ENCODE measurements at places on chromosomes 11 and 22.

DNA sequence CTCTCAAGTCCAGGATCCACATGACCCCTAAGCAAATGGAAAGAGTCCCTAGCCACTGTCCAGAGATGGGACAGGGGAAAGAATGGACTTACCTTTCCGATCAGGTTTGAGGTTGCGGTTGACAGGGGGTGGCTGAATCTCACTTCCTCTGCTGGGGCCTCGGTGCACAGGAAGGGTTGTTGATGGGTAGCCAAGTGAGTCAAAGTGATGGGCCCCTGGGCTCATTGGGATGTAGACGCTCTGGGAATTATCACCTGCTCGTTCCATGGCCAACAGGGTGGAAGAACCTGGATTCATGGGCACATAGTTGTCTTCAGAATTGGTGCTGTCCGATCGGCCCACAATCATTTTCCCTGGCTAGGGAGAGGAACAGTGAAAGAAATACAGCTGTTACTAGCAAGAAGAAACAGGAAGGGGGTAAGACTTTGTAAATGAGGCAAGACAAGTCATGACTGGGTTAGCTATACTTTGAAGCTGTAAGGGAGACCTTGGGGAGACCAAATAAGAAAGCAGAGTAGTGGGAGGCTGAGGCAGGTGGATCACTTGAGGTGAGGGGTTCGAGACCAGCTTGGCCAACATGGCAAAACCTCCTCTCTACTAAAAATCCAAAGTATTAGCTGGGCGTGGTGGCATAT, 34.7 kb downstream of the USP35 start:
- DNase-seq, result no peak

- no peak for DNase-seq
Measured at GRCh38 chr22:50293441-50294318, 13.8 kb downstream of the PLXNB2 start.

DNA sequence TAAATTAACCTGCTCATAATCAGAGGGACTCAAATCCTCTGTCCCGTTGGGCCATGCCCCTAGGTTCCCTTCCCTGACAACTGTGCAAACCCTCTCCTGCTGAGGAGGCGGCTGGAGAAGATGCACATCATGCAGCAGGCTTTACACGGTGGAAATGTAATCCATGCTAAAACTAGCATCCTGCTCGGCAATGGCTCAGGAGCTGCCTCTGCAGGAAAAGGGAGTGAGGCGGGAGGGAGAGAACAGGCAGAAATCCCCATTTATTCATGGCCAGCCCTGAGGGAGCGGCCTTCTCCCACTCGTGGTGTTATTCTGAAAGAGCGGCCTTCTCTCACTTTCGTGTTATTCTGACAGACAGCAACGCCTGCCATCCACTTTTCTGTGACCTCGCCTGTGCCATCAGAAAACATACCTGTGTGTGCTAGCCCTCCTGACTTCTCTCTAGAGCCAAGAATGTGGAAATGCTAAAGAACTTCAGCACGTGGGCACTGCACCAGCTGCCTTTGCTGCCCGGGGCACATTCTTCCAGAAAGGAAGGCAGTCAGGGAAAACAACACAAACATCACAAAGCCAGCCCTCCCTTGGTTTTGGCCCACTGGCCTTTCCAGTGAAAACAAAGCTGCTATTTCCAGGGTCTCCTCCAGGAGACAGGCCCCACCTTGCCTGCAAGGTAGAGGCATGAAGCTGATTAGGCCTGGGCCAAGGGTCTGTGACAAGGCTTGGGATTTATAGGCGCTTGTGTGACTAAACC, 62.9 kb upstream of the BID start:
- no peak for DNase-seq

DNA sequence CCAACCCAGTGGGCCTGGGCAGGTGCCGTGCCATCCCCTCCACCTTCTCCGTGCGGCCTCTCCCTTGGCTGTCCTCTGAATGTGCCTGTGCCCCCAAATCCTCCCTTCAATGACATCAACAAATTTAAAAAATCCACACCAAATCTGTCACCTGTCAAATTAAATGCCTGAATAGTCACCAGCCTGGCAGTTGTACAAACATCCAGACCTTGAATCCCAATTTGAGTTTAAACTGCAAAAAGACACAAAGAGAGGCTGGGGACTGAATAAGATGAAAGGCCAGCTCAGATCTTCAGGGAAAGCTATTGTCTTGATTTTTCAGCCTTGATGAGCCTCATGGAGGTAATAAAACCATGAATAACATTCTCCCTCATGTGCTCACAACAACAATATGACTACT, 194.7 kb downstream of the KIRREL3 start:
- no peak for DNase-seq

DNA sequence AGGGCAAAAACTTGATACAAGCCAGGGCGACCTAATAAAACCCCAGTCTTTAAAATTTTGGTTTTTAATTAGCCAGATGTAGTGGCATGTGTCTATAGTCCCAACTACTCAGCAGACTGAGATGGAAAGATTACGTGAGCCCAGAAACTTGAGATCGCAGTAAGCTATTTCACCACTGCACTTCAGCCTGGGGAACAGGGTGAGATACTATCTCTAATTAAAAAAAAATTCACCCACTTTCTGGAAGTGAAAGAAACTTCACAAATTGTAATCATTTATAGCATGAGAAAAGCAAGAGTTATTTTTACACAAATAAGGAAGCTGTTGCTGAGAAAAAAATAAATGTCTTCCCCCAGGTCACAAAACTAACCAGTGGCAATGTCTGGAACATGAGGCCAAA, 882 bp upstream of the GLYATL2 start:
- no peak for DNase-seq

DNA sequence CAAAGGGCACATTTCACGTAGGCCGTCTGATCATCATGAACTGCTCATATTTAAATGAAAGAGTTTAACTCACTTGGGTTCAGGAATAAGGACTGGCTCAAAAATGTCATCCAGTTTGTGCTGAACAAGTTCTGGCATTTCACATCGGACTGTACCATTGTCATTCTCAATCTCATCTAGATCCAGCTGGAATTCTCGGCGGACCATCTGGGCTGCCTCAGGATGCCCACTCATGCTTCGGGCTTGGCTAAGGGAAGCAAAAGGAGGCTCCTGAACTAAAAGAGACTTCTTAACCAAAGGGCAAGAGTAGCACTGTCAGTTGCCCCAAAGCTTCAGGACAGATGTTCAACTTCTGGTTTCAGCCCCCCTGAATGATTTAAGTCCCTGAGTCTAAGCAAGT, 40.2 kb downstream of the F2 start:
- DNase-seq, result no peak

DNA sequence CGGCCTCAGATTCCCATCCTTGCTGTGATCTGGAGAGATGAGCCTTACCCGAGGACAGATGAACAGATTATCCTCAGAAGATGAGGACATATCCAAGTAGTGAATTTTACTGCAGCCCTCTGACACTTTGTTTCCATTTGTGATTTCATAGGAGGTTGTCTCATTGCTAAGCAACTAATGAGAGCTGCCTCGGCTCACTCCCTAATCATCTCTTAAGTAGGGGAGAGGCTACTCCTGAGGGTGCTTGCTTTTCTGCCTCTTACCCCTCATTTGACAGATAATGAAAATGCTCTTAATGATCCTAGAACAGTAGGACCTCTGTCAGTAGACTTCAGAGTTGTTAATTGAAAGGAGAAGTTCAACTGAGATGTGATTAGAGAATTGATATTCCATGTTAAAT, 150.9 kb downstream of the TBC1D22A start:
- DNase-seq, result no peak

- DNase-seq, result no peak
Measured at GRCh38 chr11:103322821-103323220, 213.6 kb downstream of the DYNC2H1 start.

DNA sequence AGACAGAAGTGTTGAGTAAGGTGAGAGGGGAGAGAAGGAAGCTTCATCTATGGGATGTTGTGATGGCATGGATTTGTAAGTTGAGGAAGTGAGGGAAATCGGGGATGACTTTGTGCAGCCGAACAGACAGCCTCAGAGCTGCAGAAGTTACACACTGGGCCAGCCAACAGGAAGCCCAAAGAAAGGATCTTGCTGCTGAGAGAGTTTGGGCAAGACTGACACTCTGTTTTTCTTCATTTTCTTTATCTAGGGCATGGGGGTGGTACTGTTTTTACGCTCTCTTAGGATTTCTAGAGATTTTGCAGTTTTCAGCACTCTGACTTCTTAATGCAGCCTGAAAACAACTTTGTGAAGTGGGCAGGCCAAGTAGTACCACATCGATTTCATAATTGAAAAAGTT, 509.9 kb upstream of the TENM4 start:
- no peak for DNase-seq

DNA sequence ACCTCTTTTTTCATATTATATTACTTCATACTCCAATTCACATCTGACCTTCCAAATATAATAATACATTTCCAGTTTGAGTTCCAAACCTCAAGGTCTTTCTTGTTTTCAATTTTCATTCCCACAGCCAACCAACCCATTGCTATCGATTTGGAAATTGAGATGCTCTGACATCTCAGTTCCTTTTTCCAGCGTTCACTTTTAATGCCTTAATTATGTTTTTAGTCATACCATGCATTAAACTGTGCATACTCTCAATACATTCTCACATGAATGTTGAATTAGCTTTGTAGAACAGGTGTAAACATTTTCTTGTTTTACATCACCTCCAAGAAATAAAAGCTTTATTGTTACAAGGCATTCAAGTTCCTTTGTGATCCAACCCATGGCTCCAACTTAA, 294.2 kb upstream of the ANO3 start:
- DNase-seq, result no peak

DNA sequence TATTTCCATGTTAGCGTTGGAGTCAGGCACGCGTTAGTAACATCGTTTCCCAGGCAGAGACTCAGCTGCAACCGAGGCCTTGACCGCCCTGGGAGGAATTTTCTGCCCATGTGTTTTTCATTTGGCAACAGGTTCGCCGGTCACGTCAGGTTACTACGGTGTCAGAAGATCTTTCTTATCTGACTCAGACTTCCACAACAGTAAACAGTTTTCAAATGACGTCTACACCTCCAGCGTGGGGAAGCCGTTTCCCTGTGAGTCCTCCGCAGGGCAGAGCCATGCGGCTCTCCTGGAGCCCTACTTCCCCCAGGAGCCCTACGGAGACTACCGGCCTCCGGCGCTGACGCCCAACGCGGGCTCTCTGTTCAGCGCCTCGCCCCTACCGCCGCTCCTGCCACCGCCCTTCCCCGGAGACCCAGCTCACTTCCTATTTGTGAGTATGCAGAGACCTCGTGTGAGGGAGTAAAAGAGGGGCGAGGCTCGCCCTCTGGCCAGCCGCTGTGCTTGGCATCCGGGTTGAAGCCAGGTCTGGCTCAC, 14.3 kb upstream of the POU2AF3 start:
- DNase-seq, result no peak

DNA sequence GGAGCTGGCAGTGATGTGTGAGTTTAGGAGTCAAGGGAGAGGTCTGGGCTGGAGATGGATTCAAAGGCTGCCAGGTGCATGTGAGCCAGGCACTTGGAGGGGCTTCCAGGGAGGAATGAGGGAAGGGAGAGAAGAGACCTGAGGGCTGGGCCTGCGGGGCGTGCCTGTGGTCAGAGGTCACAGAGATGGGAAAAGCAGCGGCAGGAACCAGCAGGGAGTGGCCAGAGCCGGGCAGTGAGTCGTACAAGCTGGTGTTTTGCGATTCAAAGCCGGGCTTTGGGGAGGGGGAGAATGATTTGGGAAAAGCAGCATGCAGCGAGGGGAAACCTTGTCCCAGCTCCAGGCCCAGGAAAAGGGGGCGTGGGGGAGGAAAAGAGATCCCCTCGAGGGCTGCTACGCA, 96.9 kb upstream of the RTL6 start:
- no peak for DNase-seq

GRCh38 chr11:72864702-72865655, 50.8 kb downstream of the ATG16L2 start:
- no peak for DNase-seq

GRCh38 chr11:78898266-78898775, 323.7 kb upstream of the NARS2 start:
- no peak for DNase-seq

GRCh38 chr11:5300251-5300650, 1.5 kb downstream of the OR51B4 start:
- DNase-seq, result no peak

- no peak for DNase-seq
Measured at GRCh38 chr11:102695201-102695600, 10.4 kb downstream of the MMP27 start.

DNA sequence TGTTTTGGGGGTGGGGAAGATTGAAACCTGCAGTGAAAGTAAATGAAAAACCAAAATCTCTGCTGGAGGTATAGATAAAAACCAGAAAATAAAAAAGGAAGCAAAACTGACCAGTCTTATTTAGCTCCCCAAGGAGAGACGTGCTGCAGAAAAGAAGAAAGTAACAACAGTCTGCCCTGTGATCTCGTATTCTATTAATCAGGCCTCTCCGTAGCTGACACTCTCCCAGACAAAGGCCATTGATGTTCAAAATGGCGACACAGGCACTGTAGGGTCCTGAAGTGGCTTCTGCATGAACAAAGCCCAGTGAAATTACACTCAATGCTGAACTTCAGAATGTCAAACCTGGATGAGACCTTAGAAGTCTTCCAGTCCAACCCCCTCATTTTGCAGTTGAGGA, 106.6 kb downstream of the NXPE2 start:
- no peak for DNase-seq

Measured in activated gamma-delta T cell treated with anti-CD3 and anti-CD28 coated beads, Interleukin-2, amount 50 U/mL, for 16 hours (primary cell).